ENCODE measurements at places on chromosomes 12 and 14.
A peak's percentile ranks its signal among the peaks of the same experiment; 100 is the strongest.

- ATAC-seq: no peak
Observed at GRCh38 chr12:57619434-57620244, 8.4 kb downstream of the ARHGEF25 start.

- ATAC-seq: no peak
Observed at GRCh38 chr12:124147575-124147974, 147.3 kb upstream of the RFLNA start.

DNA sequence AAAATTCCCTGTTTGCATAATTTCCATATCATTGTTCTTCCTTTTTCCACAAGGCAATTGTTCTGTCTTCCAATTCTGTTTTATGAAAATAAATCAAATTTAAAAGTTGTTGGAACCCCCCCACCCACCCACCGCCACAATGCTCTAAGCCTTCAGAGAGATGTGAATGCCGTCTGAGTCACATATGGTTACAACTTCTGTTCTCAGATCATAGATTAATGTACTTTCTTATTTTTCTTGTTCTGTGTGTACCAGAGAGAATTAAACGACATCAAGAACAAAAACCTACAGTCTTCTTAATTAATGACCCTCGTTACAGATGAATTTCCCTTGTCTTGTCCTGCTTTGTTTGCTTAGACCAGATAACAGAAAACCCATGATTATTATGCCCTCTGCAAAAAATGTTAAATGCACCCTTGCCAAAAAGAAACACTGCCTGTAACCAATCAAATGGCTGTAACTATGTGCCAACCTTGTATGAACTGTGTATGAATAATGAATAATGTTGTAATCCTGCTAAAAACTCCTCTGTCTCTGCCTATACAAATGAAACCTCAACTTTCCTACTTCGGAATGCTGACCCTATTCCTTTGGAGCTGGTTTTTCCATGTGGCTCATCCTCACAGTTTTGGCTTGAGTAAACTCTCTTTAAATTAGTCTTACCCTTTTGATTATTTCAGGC lies 14.0 kb downstream of the OR6S1 start:
- no peak for ATAC-seq

GRCh38 chr14:100715803-100716202 lies 10.9 kb upstream of the DLK1 start:
- ATAC-seq: no peak

GRCh38 chr12:87227162-87227561 lies 802.0 kb downstream of the C12orf50 start:
- ATAC-seq: no peak

DNA sequence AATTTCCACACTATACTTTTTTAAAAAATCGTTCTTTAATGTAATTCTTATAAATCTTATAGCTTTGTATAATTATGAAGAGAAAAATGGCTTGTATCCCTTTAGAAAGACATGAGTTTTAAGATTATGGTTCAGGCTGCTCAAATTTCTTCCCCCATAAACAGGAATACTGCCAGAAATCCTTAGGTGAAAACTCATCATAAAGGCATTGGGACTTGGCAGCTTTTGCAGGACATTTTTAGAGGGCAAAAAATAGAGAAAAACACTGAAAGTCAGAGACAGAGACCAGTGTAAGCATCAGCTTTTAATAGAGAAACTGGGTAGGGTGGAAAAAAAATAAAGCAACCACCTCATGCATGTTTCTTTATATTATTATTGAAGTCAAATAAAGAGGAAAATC lies 29.1 kb downstream of the LRRK2 start:
- no peak for ATAC-seq

GRCh38 chr12:105384916-105385535 lies 54.5 kb downstream of the C12orf75 start:
- ATAC-seq: no peak

GRCh38 chr12:7403466-7403865 lies 40.5 kb downstream of the CD163L1 start:
- ATAC-seq: no peak

- peak; percentile 31 for ATAC-seq
Observed at GRCh38 chr14:74239848-74240793, 872 bp downstream of the VSX2 start.

- no peak for ATAC-seq
Observed at GRCh38 chr14:92236243-92236900, 86.6 kb upstream of the SLC24A4 start.

DNA sequence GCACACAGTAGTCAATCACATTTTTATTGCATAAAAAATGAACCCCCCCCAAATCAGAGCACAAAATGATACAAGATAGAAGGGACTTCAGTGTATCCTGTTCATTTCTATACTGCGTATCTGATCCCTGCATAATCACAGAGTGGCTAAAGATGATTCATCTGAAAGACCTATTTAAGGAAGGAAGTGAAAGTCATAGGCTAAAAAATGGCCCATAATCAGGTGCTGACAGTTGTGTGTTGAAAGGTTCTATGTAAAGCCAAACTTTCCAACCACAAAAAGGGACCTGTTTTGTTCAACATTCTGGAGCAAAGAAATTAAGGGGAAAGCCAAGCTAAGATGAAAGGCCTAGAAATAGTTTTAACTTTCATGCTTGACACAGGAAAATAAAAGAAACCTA lies 147.8 kb upstream of the ATP2B1 start:
- peak; percentile 97 for ATAC-seq

DNA sequence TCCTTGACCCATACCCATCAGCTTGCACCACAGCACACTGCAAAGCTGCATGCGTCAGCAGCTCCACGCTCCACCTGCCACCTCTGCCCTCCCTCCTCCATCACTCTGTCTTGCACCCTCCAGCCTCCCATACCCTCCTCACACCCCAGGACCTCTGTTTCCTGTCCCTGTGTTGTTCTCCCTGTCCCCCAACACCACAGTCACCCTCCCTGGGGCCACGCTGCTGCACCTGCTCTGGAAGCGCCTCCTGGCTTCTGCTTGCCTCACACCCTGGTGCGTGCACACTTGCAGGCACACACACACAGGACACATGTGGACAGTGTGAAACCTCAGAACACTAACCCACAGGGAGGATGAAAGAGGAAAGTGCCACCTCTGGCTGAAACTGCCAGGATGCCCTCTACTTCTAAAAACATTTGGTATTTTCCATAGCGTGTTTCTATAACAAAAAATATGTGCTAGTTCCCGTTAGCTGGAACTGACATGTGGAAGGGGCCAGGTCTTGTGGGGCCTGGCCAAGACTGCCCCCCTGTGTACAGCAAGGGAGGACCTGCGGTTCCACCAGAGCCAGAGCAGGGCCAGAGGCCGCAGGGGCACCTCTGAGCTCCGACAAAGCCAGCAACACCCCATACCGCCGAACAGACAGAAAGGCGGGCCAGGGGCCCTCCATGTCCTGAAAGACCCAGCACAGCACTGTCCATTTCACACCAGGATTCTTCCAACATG lies 10.0 kb downstream of the BRF1 start:
- ATAC-seq: no peak

DNA sequence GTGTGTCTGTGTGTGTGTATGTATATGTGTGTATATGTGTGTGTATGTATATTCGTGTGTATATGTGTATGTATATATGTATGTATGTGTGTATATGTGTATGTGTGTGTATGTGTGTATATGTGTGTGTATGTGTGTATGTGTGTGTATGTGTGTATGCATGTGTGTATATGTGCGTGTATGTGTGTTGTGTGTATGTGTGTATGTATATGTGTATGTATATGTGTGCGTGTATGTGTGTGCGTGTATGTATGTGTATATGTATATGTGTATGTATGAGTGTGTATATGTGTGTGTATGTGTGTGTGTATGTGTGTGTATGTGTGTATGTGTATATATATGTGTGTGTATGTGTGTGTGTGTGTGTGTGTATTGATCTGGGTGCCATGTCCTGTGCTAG lies 31.8 kb upstream of the SLC10A1 start:
- no peak for ATAC-seq

- peak; percentile 96 for ATAC-seq
Observed at GRCh38 chr14:44945264-44945663, 16.5 kb downstream of the KLHL28 start.

DNA sequence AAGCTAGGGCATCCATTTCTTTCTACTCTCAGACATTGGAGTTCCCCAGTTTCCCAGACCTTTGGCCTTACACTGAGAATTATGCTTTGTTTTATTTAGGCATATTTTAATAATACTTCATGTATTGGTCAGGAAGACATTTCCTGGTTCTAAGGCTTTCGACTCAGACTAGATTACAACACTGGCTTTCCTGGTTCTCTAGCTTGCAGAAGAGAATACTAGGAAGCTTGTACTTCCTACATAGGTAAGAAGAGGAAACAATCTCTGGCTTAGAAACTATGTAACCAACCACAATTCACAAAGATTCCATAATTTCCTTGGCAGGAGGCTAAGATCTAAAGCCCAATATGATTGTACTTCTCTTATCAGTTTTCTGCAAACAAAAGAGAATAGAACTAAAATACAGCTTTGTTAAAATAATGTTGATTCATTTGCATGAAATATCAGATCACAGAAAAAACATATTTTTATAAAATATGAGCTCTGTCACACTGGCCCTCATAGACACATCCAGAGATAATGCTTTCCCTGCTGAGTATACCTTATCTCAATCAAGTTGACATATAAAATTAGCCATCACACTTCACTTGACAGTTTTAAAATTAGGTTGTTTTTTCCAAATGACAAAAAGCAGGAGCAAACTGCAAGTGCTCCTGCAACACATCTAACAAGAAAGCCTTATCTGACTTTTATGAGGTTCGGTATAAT lies 30.5 kb downstream of the CLEC2D start:
- no peak for ATAC-seq

DNA sequence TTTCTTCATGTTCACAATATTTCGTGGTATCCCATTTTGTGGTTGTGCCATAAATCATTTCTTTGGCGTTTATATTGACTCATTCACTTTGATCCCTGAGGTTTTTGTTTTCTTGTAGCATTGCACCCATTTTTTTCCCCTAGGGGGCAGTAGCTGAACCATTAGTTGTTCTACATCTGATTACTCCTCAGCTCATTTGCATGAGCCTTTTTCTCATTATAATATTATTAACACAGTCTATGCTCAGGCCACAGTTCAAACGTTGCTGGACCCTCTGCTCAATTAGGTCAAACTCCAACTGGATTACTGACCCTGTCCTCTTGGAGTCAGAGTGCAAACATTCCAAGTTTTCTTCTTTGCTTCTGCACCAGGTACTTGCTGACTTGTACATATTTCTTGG lies 475.4 kb upstream of the SEL1L start:
- no peak for ATAC-seq

DNA sequence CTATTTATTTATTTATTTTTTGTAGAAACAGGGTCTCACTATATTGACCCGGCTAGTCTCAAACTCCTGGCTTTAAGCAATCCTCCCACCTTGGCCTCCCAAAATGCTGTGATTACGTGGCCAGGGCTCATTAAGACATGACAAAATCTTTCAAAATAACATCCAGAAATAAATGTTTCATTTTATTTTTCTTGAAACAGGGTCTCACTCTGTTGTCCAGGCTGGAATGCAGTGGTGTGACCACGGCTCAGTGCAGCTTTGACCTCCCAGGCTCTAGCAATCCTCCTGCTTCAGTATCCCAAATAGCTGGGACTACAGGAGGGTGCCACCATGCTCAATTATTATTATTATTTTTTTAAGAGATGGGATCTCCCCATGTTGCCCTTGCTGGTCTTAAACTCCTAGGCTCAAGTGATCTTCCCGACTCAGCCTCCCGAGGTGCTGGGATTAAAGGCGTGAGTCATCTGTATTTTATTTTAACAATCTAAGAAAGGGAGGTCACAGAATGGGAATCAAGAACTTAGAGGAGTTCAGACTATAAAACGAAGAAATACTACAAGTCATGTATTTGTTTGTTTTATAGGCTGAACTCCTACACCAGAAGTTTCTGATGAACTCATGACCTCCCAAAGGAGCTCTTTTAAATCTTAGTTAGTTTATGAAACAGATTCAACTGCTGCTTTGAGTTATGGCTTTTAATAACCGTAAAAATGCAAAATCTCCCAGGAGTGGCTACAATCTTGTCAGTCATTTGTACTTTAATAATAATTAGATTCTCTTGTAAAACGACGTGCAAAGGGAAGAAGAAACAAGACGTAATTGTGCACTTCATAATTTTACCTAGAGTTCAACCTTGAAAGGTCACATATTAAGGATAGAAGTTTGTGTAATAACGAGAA lies 2.1 kb upstream of the TMEM263 start:
- ATAC-seq: no peak

- ATAC-seq: no peak
Observed at GRCh38 chr12:66288121-66288520, 14.2 kb upstream of the HELB start.

DNA sequence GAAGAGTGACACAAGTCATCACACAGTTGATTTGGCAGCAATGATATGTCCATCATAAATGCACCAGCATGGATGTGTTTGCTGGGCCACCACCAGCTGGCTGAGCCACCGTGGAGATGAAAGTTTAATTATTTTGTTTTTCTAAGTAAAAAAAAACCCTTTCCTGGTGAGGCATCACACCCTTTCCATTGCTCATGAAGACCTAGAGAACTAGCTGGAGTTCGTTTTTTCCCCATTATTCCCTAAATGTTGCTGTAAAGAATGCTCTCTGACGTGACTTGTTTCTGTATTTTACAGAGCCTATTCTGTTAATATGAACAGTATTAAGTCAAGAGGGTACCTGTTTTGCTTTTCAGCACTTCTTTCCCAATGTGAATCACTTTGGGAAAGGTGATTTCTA lies 257.9 kb downstream of the MSRB3 start:
- ATAC-seq: no peak

GRCh38 chr12:88108021-88108420 lies 33.9 kb downstream of the CEP290 start:
- ATAC-seq: no peak

GRCh38 chr12:49553512-49554088 lies 14.3 kb downstream of the MCRS1 start:
- peak; percentile 68 for ATAC-seq

GRCh38 chr14:81406863-81407262 lies 6.7 kb upstream of the STON2 start:
- no peak for ATAC-seq

GRCh38 chr12:76762601-76762980 lies 1.3 kb upstream of the ZDHHC17 start:
- ATAC-seq: no peak

GRCh38 chr14:44151130-44151820 lies 355.8 kb downstream of the FSCB start:
- ATAC-seq: no peak

- no peak for ATAC-seq
Observed at GRCh38 chr12:66210840-66211239, 21.8 kb downstream of the IRAK3 start.

Measured in SK-N-SH treated with all-trans-retinoic acid at 6 μM for 48 hours (cell line).